ENCODE measurements at places on chromosomes 4 and X.

GRCh38 chr4:25310803-25311166, 1.8 kb upstream of the ZCCHC4 start:
- peaks cover 7% of the 10 kb centered on the region for H3K27me3 ChIP-seq
- no peak overlapping the region for H3K27ac ChIP-seq
- H3K4me1 ChIP-seq: peaks cover 16% of the 10 kb centered on the region
- peaks cover 4% of the 10 kb centered on the region for H3K36me3 ChIP-seq
- DNase-seq: no peak

GRCh38 chrX:133849676-133850075, 135.7 kb downstream of the GPC3 start:
- H3K27me3 ChIP-seq: peaks cover 2% of the 10 kb centered on the region
- H3K27ac ChIP-seq: no peak overlapping the region
- H3K36me3 ChIP-seq: no peaks in the 10 kb centered on the region
- H3K4me1 ChIP-seq: no peaks in the 10 kb centered on the region
- DNase-seq: no peak
- H3K4me3 ChIP-seq: no peak overlapping the region

- no peaks in the 10 kb centered on the region for H3K36me3 ChIP-seq
- H3K27me3 ChIP-seq: no peaks in the 10 kb centered on the region
- no peak overlapping the region for H3K27ac ChIP-seq
- H3K4me1 ChIP-seq: no peaks in the 10 kb centered on the region
- no peak overlapping the region for H3K4me3 ChIP-seq
- no peak for DNase-seq
Observed at GRCh38 chr4:134628066-134628465, 426.5 kb upstream of the PABPC4L start.

DNA sequence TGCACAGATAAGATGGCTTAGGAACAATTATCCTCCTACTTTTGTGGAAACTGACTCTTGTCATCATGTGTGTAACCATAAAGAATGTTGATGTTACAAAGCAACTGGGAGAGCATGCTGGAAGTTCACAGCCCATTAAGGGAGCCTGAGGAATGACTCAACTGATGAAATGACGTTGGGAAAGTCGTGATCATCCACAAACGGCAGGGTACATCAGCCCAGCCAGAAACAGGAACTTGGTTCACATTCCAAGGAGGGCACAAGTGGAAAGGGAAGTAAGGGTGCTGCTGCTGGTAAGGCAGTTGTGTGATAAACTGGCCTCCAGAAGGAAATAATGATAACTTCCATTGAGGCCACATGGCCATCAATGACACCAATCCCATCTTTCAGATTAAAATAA, 6.7 kb downstream of the TEC start:
- no peak overlapping the region for H3K27ac ChIP-seq
- H3K36me3 ChIP-seq: peaks cover 25% of the 10 kb centered on the region
- peaks cover 11% of the 10 kb centered on the region for H3K4me1 ChIP-seq
- no peak overlapping the region for H3K4me3 ChIP-seq
- DNase-seq: no peak

- peaks cover 5% of the 10 kb centered on the region for H3K27me3 ChIP-seq
- H3K4me1 ChIP-seq: no peaks in the 10 kb centered on the region
- no peak overlapping the region for H3K27ac ChIP-seq
- H3K4me3 ChIP-seq: no peak overlapping the region
Observed at GRCh38 chr4:52103319-52103718, 52.2 kb downstream of the SPATA18 start.

DNA sequence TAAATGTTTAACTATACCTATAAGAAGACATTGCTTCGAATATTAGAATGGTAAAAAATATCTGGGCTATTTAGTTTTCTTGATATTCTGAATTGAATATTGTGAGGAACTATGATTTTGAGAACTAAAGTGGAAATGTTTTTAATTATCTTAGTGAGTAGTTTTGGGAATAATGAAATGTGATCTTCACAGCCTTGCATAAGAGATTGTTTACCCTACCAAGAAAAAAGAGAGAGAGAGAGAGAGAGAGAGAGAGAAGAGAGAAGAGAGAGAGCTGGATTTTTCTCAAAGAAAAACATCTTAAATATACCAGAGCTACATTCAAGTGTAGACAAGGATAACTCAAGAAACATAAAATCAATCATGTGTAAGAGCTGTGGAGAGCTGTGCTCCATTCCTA, 148.7 kb upstream of the MAD2L1 start:
- H3K36me3 ChIP-seq: no peaks in the 10 kb centered on the region
- H3K27me3 ChIP-seq: peaks cover 9% of the 10 kb centered on the region
- no peak overlapping the region for H3K27ac ChIP-seq
- DNase-seq: no peak
- no peak overlapping the region for H3K4me3 ChIP-seq

DNA sequence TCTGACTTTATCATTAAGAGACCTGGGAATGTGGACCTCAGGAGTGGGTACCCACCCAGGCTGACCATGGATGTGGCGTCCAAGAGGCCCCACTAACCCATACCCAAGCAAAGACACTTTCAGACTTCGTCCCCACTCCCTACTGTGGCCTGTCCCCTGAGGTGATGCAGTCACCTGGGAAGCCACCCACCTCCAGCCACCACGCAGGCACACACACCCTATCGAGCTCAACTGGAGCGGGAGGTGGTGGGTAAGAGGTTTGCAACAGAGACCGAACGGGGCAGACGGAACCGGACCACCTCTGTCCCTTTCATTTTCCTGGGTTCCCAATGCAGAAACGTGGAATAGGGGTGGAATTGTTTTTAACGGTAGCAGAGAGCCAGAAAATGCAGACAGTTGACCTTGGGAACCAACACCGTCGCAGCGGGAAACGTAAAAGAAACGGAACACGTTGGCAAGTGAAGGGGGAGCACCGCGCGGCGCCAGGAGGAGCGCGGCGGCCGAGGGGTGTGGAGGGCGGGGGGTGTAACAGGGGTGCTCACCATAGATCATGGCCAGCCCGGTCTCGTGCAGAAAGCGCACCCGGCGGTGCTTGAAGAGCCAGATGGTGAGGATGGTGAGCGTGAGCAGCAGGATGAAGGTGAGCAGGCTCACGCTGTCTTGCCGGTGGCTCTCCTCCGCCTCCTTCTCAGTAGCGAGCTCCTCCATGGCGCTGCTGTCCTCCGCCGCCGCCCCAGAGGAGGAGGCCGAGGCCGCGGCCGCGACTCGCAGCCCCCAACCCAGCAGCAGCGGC, 559 bp downstream of the SLC9A7 start:
- H3K4me1 ChIP-seq: peaks cover 17% of the 10 kb centered on the region
- no peaks in the 10 kb centered on the region for H3K36me3 ChIP-seq
- peak; percentile 34 for DNase-seq
- peaks cover 5% of the 10 kb centered on the region for H3K27me3 ChIP-seq
- H3K27ac ChIP-seq: peak overlapping the region; percentile 65

DNA sequence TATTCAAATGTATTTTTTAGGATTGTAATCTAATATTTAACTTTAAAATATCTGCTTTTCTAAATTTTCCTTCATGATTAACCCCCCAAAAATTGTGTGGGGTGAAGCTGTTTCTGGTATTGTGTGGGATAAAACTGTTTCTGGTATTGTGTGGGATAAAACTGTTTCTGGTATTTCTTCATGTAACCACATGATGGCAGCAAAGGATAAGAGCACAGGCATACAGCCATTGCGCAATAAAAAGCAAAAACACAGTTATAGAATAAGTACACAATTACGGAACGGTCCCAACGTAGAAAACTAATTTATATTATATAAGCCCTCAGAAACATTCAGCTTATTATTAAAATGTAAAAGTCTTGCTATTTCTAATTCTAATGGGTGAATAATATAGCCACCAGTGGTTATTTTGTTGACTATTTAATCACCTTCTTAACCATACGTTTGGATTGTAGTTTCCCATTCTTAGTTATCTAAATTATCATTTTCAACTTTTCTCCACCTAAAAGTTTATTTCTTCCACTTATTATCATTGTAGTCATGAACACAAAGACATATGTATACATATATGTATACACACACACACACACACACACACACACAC, 333.9 kb upstream of the FSTL5 start:
- H3K4me3 ChIP-seq: no peak overlapping the region
- no peak overlapping the region for H3K27ac ChIP-seq
- H3K4me1 ChIP-seq: no peaks in the 10 kb centered on the region
- DNase-seq: no peak
- H3K36me3 ChIP-seq: no peaks in the 10 kb centered on the region
- no peaks in the 10 kb centered on the region for H3K27me3 ChIP-seq

GRCh38 chr4:65661471-65661870, 8.8 kb downstream of the EPHA5 start:
- H3K36me3 ChIP-seq: no peaks in the 10 kb centered on the region
- no peak for DNase-seq
- no peaks in the 10 kb centered on the region for H3K4me1 ChIP-seq

GRCh38 chr4:98363431-98363830, 102.2 kb downstream of the RAP1GDS1 start:
- no peaks in the 10 kb centered on the region for H3K27me3 ChIP-seq
- no peak overlapping the region for H3K4me3 ChIP-seq
- no peak for DNase-seq
- peaks cover 7% of the 10 kb centered on the region for H3K4me1 ChIP-seq

GRCh38 chr4:183823434-183823833, 81.7 kb upstream of the STOX2 start:
- peaks cover 6% of the 10 kb centered on the region for H3K4me1 ChIP-seq
- DNase-seq: no peak
- H3K27ac ChIP-seq: no peak overlapping the region
- peaks cover 6% of the 10 kb centered on the region for H3K27me3 ChIP-seq
- H3K36me3 ChIP-seq: no peaks in the 10 kb centered on the region

DNA sequence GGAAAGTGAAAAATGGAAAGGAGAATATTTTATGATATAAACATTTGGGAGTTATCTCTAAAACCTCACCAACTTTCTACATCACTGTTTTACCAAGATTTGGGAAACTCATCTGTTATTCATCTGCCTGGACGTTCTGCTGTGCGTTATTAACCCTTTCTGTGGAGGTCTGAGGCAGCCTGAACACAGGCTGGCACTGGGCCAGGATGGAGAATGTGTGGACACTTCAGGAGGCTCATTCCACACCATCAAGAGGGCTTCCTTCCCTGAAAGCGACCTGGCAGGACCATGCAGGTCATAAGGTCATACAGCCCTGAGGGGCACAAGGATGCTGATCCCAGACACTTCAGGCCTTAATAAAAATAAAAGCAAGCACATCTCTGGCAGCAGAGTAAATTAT, 31.2 kb upstream of the TMEM184C start:
- no peak overlapping the region for H3K4me3 ChIP-seq
- H3K27me3 ChIP-seq: peaks cover 5% of the 10 kb centered on the region
- no peak overlapping the region for H3K27ac ChIP-seq

GRCh38 chr4:84631573-84631972, 48.6 kb downstream of the CDS1 start:
- no peak overlapping the region for H3K27ac ChIP-seq
- DNase-seq: no peak
- peaks cover 1% of the 10 kb centered on the region for H3K36me3 ChIP-seq
- peaks cover 2% of the 10 kb centered on the region for H3K27me3 ChIP-seq
- H3K4me3 ChIP-seq: no peak overlapping the region

- no peak overlapping the region for H3K27ac ChIP-seq
- no peaks in the 10 kb centered on the region for H3K4me1 ChIP-seq
- no peaks in the 10 kb centered on the region for H3K27me3 ChIP-seq
- no peak for DNase-seq
Observed at GRCh38 chrX:10990418-10990817, 120.7 kb upstream of the HCCS start.

DNA sequence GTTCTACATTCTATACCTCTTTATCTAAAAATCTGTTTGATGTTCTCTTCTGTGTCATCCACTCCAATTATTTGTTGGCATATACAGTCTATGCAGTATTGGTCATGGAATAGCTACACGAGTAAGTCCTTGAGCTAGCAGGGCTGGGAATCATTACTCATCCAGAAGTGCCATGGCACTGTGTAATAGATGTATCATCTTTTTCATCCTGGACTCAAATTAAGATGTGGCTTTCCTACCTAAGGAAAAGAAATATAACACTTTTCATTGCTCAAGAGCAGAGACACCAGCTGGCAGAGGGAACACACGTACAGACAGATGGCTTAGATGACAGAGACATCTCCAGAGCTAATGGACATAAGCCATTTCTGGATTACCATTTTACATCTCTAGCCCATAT, 159.8 kb downstream of the FAM13A start:
- H3K36me3 ChIP-seq: no peaks in the 10 kb centered on the region
- H3K27me3 ChIP-seq: peaks cover 9% of the 10 kb centered on the region
- no peak for DNase-seq
- no peak overlapping the region for H3K4me3 ChIP-seq
- H3K4me1 ChIP-seq: no peaks in the 10 kb centered on the region
- H3K27ac ChIP-seq: no peak overlapping the region

GRCh38 chr4:100952590-100952989, 394.7 kb downstream of the PPP3CA start:
- peaks cover 7% of the 10 kb centered on the region for H3K27me3 ChIP-seq
- H3K4me1 ChIP-seq: no peaks in the 10 kb centered on the region
- no peak overlapping the region for H3K4me3 ChIP-seq
- H3K27ac ChIP-seq: no peak overlapping the region
- no peak for DNase-seq

DNA sequence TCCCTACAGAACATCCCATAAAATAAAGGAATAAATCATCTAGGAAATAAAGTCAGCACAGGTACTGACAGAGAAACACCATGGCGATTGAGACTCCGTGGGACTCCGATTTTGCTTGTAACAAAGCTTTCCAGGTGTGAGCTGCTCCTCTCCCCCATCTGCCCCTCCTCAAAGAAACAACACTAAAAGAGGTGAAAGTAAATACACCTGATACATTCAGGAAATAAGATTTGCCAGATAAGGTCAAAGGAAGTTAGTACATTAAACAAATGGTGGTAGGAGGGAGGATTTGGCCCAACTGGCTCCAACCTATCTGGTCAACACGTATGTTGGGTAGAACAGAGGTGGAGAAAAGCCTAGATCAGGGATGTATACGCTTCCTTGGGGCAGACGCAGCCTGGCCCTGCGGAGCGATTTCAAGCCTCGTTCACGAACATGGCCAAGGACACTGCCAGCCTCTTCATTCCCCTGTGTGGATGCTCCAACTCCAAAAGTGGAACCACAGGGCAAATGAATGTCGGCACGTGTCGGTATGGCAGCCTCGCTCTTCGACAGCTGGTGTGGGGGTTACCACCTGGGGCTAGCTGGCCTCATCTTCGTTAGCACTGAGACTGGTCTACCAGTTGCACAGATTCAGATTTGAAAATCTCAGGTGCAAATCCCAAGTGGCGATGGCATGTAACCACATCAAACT, 162.5 kb downstream of the AFAP1 start:
- H3K36me3 ChIP-seq: peaks cover 2% of the 10 kb centered on the region
- no peak overlapping the region for H3K27ac ChIP-seq
- H3K27me3 ChIP-seq: peaks cover 2% of the 10 kb centered on the region
- no peak overlapping the region for H3K4me3 ChIP-seq

DNA sequence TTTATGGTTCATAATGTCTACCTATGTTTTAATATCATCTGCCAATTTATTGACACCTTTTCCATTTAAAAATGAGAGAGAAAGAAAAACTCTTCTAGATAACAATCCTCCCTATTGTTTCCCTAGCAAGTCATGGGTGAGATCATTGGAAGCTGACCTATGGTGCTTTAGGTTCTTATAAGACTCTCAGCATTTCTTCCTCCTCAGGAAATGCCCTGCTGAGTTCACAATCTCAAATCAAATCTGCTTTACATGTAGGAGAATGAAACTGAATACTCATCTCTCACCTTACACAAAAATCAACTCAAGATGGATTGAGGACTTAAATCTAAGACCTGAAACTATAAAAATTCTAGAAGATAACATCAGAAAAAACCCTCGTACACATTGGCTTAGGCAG, 267.4 kb downstream of the RAPGEF2 start:
- H3K27ac ChIP-seq: no peak overlapping the region
- no peaks in the 10 kb centered on the region for H3K4me1 ChIP-seq
- H3K36me3 ChIP-seq: no peaks in the 10 kb centered on the region
- no peak for DNase-seq
- peaks cover 16% of the 10 kb centered on the region for H3K27me3 ChIP-seq

- peaks cover 71% of the 10 kb centered on the region for H3K27me3 ChIP-seq
- no peak overlapping the region for H3K27ac ChIP-seq
- H3K36me3 ChIP-seq: peaks cover 1% of the 10 kb centered on the region
- peak; percentile 61 for DNase-seq
Observed at GRCh38 chr4:104490770-104491480, 3.8 kb downstream of the CXXC4 start.
